KBM-7 (cell line): ENCODE measurements at places on chromosomes 6 and 20.
A peak's percentile ranks its signal among the peaks of the same experiment; 100 is the strongest.

DNA sequence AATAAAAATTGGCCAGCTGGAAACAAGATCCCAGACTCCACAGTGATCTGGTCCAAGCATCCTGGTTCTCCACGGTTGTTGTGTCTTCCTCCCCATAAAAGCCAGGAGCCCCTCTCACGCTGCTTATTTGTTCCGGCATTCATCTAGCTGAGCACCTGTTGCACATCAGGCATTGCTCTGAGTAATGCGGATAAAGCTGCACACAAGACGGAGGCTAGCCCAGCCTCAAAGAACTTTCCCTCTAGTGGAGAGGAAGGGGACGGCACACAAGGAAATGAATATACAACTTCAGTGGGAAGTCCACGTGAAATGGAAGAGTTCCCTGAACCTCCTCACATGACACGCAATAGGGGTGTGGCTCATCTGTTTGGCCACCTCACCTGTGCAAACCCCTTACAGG is 30.3 kb upstream of the NXT1 start:
- no peak for DNase-seq

DNA sequence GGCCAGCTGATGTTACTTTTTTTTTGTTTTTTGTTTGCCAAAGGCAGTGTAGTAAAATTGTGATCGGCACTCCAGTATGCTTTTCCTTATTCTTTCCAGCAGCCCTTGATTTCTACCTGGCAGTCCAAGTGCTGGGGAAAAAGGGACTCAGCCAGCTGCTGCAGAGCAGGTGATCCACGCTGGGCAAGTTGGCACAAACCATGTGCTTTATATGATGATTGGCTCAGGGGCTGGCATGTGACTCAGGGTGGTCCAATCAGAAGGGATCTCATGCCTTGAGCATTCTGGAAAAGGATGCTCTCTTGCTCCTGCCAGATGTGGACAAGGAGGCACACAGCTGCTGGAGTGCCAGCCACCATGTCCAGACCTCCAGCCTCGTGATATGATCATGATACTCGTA is 54.5 kb downstream of the SULF2 start:
- no peak for DNase-seq

GRCh38 chr6:26500102-26500501 is at the start of gene BTN1A1:
Gene BTN1A1 (plus strand): TSS chr6:26500303. CDS start chr6:26501287, 984 bp downstream.
- DNase-seq = no peak

DNA sequence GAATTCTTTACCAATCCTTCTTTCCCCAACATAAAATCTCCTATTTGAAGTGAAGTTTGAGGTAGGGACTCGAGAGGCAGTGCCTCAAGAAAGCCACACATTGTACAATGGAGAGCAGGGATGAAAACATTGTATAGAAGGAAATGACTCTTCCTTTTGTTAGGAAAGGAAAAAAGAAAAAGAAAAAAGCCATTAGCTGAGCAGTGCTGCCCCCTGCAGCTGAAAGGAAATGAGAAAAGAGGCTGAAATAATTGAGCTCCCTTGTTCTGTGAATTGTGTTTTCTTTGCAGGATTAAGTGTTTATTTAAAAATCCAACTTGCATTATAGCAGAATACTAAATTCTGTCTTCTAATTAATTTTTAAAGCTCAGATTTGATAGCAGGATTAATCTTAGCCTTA is 162.9 kb upstream of the SASH1 start:
- DNase-seq = peak; percentile 26

- DNase-seq = no peak
Measured at GRCh38 chr6:119283979-119284545, 65.5 kb downstream of the MAN1A1 start.

- DNase-seq = peak; percentile 45
Measured at GRCh38 chr6:143941852-143942627, 66.0 kb downstream of the PLAGL1 start.

DNA sequence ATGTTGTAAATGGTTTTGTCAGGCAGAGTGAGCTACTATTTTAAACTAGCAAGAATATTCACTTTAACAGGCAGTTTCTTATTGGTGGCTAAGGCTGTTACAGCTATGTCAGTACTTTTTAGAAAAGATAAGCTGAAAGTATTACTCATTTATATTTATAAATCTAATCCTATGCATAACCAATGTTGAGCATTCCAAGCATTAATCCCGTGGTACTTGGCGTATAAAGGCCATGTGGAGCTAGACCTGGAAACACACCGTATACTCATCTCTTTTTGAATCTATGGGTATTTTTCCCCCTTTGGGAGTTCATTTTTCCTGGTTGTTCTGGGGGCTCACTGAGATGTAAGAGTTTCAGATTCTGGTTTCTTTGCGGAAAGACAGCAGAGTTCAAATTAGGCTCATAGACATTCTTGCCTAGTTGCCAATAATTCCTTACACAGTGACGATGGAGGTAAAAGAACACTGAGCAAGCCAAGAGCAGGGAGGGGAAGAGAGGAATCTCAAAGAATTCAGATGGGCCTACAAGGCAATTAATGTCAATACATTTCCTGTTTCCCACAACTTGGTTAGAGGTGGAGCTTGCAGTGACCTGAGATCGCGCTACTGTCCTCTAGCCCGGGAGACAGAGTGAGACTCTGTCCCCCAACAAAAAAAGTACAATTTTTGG is 211.5 kb downstream of the SOX4 start:
- no peak for DNase-seq

DNA sequence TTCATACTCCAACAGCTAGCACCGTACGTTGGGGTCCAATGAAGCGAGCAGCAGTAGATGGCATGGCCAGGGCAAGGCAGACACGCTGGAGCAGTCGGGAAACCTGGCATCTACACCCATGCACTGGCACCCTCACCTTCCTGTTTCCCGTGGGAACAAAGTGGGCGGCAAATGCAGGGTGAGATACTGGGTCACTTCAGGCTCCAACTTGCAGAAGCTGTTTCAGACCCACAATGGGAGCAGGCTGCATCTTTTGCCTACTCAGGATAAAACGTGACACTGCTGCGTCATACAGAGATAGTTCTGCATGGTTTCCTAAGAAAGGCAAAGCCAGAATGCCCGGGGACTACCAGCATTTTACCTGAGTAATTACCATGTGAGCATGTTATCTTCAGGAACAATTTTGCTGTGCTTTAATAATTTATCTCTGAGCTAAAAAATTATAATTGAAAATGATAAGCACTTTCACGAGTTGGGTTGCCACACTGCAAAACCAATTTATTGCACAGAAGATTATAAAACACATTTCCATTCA is 10.9 kb upstream of the CD93 start:
- no peak for DNase-seq

GRCh38 chr6:108421366-108421765 is 126.5 kb downstream of the AFG1L start:
- DNase-seq = no peak

- DNase-seq = peak; percentile 90
Measured at GRCh38 chr6:136784910-136785746, 7.1 kb downstream of the MAP3K5 start.

DNA sequence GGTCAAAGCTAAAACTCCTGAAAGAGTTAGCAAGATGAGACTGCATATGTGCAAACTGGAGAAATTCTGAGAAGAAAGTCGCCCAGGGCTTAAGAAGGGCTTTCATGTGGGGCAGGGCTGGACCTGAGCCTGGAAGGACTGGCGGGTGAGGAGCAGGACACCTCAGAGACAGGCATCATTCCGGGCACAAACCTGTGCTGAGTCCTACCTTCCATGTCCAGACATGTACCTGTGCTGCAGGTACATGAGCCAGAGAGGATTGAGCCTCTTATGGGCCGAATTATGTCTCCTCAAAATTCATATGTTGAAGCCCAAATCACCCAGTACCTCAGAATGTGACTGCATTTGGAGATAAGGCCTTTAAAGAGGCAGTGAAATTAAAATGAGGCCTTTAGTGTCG is 171.0 kb downstream of the QRSL1 start:
- no peak for DNase-seq

- DNase-seq = no peak
Measured at GRCh38 chr6:143079325-143079640, 18.6 kb downstream of the AIG1 start.

GRCh38 chr6:140912686-140913085 is 1220.0 kb upstream of the GJE1 start:
- no peak for DNase-seq

- peak; percentile 69 for DNase-seq
Measured at GRCh38 chr6:55069132-55069781, 105.1 kb upstream of the HCRTR2 start.

DNA sequence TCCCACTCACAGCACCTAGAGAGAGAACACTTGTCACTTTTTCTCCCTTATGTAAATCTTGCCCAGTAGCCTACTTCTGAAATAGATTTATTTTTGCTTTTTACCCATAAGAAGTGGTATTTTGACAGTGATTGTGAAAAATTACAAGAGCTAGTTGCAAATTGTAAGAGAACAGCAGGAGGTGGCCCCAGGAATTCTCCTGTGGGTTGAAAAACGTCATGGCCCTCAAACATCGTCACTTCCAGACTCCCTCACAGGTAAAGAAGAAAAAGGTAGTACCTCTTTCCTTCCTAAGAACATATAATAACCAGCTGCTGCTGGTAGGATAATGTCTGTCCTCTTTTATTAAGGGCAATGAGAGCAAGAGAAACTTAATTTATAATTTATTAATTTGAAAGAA is 69.5 kb upstream of the LAMP5 start:
- no peak for DNase-seq

DNA sequence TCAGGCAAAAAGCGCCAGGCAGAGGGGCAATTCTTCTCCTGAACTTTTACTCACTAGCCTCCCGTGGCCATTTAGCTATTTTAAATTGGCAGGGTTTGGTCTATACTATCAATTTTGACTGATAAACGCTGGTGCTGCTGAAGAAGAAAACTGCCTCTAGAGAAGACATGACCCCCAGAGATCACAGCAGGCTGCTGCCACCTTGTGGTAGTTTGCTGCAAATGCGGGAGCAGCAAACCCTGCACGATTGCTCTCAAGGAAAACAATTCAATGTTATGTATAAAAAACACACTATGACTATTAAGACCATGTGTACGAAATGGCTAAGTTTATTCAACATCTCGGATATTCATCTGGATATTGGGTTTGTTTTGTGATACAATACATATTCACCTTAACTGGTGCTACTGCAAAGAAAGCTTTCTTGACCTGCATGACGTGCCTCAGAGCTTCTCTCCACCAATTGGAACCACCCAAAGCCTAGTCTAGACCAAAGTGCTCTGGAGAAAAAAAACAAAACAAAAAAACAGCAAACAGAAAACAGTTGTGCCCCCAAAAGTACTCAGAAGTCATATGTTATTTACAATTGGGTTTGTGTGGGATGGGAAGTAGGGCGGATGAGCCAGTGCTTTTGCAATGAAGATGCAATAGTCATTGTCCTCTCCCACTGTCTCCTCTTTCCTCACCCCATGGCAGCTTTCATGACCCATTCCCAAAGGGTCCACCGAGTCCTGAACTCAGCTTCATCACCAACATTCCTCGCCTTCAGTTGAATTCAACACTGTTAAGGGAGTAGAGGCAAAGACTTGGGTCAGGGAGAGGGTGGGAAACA is 19.6 kb upstream of the IL17F start:
- DNase-seq = peak; percentile 77

DNA sequence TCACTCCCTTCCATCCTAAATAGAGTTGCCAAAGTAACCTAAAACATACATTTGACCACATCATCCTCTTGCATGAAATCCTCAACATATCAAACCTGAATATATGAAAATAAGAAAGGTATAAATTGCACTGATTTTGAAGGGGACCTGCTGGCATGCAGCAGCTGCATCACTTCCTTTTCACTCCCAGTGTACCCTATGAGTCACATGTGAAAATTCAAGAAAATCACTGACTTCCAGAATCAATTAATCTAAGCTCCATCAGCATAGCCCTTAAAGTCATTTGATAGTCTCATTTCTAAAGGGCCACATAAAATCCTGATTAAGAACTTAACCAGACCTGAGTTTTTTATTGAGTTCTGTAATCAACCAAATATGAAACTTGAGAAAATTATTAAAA is 24.3 kb downstream of the SNX14 start:
- DNase-seq = no peak

- DNase-seq = no peak
Measured at GRCh38 chr6:2147766-2148448, 97.5 kb downstream of the GMDS start.

DNA sequence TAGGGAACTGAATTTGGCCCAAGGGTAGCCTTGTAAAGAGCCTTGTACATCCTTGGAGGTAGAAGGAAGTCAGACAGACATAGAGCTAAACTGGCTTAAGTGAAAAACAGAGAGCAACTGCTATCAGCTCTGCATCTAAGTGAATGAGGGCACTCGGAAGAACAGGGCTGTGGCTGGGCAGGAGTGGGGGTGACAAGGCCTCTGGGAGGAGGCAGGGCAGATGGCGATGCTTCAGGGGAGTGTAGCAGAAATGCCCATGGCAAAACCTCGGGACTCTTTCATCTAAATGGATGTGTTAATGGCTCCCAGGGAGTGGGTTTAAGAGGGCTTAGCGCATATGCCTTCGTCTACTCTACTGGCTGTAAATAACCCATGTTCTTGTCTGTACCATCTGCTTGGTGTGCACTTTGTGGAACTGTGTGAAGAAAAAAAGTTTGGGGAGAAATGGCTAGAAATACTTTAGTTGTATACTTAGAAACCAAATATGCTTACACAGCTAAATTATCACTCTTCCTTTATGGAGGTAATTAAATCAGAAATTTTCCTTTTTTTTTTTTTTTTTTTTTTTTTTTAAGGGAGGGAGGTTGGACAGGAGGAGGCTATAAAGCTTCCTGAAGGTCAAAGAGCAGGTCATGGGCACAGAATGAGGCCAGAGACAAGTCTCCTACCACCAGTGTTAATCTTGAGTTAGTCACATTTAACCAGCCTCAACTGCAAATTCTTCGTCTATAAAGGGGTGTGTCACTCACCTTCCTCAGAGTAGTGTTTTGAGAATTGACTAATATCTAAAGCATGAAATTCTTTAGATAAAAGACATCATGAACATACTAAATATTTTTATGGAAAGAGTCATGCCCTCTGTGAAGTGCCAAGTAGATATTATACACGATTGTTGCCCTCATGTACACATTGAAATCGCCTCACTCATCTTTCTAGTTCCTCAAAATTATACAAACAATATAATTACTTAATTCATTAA is 60.9 kb downstream of the FYN start:
- DNase-seq = no peak

DNA sequence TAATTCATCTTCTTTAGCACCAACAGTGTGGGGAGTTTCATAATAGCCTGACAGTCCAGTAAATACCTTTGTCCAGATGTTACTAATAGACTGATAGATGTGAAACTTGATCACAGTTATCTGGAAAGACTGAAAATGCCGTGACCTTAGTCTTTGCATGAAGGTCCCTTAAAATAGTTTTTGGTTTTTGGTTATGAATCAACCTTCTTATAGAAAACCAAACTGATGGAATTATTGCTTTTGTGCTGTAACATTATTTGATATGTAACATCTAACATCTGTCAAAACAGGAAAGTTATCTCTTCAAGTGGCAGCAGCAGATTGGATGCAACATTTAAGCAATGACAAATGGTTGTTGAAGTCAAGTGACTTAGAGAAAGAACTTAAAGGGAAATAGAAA is 190.4 kb downstream of the DOK5 start:
- no peak for DNase-seq

DNA sequence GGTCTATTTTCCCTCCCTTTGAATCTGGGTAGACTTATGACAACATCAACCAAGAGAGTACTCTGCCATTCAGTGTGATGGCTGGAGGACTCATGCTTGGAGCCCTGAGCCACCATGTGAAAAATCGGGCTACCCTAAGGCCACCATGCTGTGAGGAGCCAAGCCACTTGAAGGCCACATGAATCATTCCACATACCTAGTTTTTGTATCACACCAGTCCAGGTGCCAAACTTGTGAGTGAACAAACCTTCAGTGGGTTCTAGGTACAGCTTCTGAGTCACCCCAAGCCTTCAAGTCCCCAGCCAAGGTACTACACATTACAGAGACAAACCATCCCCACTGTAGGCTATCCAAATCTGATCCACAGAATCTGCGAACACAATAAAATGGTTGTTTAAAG is 37.4 kb upstream of the E2F3 start:
- no peak for DNase-seq
